T-cell (primary cell): ENCODE measurements at places on chromosomes 16 and 17.

- DNase-seq: no peak
Measured at GRCh38 chr16:49100366-49100765, 181.3 kb downstream of the CBLN1 start.

- no peak for DNase-seq
Measured at GRCh38 chr16:17177959-17178905, 292.5 kb downstream of the XYLT1 start.

- no peak for DNase-seq
Measured at GRCh38 chr16:30082545-30083090, 6.8 kb downstream of the PPP4C start.

DNA sequence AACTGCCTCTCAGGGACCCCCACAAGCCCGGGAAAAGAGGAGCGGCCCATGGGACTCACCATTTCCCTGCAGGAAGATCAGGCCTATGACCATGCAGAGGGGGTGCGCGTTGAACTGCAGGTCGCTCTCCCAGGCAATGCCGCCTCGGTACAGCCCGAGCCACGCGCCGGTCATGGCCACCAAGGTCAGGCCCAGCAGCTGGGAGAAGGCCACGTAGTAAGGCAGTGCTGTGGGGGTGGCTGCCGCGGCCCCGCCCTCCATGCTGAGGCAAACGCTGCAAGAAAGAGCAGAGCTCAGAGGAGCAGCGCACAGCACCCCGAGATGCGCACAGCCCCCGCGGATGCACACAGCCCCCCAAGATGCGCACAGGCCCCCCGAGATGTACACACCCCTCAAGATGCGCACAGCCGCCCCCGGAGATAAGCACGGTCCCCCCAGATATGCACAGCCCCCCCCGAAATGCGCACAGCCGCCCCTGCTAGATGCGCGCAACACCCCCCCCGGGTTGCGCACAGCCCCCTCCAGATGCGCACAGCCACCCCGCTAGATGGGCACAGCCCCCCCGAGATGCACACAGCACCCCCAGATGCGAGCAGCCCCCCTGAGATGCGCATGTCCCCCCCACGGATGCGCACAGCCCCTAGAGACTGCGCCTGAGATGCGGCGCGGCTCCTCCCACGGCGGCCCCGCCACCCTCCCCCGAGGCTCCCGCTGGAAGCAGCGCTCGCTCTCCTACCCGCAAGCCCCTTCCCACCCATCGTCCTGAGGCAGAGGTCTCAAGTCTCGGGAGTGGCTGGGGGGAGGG is 8.6 kb downstream of the CYB561 start:
- no peak for DNase-seq

DNA sequence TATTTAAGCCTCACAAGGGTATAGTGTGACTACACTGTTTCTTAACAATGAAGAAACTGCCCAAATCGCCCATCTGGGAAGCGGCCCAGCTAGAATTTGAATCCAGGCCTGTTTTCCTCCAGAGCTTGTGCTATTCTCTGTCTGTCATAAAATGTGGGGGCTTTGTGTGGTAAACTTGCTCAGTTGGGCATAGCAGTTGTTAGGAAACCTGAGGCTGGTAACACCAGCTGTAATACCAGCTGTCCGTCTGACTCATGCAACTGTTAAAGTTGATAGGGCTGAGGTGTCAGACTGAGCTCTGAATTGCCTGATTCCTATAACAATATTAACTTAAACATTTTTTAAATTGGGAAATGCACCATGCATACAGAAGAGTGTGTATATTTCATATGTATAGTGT is 9.3 kb downstream of the NOD2 start:
- no peak for DNase-seq

DNA sequence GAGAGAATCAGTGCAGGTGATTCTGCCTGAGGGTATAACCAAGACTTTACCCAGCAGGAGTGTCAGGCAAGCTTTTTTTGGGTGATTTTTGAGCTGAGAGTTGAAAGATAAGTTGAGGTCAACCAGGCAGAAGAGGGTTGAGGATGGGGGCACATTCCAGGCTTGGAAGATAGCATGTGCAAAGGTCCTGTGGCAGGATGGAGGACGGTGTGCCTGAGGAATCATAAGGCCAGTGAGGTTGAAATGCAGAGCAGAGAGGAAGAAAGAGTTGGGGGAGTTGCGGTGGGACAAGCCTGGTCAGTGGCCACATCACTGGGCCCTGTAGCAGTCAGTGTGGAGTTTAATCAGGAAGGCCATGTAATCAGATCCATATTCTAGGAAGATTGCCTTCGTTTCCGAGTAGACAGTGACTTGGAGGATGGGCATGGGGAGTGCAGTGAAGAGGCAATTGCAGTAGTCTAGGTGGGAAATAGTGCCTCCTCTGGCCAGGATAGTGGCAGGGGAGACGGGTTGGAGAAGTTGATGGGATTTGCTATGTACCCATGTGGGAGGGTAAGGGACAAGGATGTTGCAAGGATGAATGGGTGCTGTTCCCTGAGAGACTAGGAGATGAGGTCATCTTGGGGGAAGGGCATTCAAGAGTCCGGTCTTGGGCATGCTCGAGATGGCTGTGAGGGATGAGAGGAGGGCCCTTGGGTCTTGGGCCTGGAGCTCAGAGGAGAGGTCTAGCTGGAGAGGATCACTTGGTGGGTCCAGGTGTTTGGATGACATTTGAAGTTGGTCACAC is 3.9 kb downstream of the PLEKHG4 start:
- no peak for DNase-seq

DNA sequence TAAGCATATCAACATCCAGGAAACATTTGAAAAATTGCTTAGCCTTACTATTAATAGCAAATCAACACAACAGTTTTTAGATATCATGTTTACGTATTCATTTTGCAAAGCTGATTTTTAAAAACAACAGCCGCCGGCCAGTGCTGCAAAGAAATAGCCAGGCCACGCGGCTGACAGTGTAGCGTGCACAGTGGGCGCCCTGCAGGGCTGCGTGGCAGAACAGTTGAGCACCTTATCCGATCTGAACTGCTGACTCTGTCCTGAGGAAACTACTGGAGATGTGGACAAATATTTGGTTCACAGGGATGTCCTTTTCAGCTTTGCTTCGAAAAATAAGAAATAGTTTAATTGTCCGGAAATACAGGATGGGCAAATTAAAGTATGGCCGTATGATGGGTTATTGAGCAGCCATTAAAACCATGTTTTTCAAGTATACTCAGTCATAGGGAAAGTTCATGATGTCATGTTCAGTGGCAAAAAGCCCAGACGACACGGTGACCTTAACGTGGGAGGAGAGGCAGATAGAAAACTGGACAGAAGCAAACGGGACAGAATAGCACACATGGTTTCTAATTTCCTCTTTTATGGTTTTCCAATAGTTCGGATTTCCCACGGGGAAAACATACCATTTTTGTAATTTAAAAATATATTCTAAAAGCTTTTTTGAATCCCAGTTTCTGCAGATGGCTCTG is 52.4 kb upstream of the ENDOV start:
- no peak for DNase-seq

DNA sequence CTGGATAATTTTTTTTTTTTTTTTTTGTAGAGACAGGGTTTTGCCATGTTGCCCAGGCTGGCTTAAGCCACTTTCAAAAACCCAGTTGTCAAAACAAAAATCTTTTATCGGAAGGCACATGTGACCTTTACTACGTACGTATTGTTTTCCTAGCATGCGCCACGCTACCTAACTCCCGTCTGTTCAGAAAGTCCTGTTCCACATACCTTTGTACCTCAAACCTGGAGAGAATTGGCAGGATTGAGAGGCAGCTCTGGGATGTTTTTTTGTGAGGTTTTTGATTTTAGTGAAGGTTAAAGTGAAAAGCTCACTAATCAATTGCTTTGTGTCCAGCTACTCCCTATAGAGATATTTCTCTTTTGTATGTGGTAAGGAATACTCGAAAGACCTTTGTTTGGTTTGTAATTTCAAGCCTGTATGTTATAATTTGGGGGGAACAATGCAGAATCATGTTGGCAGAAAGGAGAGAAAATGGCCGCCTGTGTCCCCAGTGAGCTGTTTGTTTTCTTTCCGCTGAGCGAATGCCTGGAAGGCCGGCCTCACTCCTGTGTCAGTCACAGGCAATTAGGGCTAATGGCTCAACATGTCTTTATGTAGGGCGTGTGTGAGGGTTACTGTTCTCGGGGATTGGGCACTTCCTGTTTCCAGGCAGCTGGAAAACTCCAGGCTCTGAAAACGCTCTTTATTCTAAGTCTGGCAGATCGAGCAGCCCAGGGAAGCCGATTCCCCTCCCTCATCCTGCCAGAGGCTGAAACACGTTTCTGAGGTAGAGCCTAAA is 60.8 kb upstream of the CLEC18A start:
- no peak for DNase-seq

DNA sequence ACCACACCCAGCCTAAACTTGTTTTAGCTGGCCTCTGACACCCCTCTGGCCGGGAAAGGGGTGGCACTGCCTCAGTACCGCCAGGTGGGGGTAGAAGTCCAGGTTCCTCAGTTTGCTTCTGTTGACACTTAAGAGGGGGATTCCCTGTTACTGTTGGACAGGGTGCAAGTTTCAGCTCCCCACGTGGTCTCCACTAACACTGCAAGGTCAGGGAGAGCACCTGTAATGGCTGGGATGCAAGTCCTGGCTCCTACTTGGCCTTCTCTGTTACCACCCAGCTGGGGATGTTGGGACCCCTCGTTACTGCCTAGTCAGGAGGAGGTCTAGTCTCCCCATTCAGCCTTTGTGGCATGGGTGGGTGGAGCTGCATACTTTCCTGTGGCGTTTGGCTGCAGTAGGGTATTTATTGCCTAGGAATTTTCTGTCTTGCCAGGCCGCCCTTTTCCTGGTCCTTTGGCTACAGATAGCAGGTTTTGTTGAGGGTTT is 10.6 kb upstream of the MFAP4 start:
- no peak for DNase-seq
